ENCODE measurements at places on chromosomes 1 and 21.

DNA sequence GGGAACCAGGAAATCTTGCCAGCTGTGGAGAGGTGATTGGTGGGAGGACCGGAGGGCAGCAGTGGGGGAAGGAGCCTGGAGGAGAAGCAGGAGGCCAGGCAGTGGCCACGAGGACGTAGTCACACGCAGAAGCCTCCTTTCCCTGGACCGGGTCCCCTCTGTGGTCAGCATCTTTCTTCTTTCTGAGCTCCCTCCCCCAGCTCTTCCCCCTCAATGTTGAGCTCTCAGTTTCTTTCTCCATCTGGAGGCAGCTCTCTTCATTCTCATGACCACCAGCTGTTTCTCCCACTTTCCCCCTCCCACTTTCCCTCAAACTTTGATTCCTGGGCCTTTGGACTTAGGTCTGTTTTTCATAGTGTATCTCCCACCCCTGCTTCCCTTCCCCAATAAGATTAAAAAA, 18.3 kb downstream of the KIRREL1 start:
- no peak for DNase-seq

- no peak for DNase-seq
Observed at GRCh38 chr1:244865028-244865371, 657 bp upstream of the HNRNPU start.

- no peak for DNase-seq
Observed at GRCh38 chr1:3688356-3689137, 36.2 kb downstream of the TP73 start.

DNA sequence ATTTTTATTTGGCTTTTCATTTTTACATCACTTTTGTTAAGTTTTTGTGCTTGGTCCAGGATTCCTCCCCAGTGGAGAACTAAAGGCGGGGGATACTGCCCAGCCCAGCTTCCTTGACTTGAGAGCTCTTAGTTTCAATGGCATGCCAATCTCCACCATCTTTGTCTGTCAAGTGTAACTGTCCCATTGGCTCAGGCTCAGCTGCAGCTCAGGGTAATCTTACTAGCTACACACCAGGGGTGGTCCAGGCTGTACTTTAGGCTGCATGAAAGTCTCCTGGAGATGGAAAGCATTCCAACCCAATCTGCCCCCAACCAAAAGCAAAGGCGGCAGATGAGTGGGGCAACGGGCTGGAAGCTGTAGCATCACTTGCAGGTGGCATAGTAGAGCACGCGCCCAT, 31.4 kb downstream of the CAMK1G start:
- no peak for DNase-seq

DNA sequence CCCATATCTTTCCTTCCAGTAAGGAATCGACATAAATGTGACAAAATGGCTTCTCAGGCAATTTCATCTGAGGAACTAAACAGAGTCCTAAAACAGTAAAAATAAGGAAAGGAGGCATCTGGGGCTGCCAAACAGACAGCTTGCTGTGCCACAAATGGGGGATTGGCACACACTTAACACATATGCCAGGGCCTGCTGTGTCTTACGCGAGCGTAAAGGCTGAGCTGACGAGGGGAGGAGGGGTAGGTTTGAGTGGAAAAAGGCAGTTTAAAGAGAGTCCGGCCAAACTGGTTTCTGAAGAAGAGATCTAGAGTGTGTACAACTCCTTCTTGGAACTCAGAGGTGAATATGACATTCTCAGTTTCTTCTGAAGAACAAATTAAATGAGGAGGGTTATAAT, 244.1 kb upstream of the MAP1LC3C start:
- no peak for DNase-seq
